ENCODE measurements at places on chromosomes 12 and 14.

- no peak for DNase-seq
Observed at GRCh38 chr12:89768586-89769482, 60.2 kb upstream of the ATP2B1 start.

GRCh38 chr14:36204461-36205073, 28.0 kb upstream of the PTCSC3 start:
- no peak for DNase-seq

DNA sequence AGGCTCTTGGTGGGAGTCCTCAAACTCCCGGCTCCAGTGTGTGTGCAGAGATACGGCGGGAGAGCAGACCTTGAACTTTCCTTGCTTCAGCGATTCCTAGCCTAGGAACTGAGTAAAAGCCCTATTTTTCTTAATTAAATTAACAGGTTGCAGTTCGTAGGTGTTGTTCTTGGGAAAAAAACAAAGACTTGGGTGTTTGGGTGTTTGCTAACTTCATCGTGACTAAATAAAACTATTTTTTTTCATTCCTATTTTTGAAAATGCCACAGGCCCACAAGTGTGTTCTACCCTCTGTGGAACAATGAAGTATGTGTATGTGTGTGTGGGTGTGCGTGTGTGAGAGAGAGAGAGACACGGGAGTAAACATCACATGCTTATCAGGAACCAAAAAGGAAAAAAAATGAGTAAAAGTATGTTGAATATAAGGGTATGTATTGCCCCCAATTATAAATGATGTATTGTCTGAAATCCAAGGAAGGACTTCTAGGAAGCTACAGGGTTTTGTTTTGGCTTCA, 651 bp downstream of the TMEM117 start:
- no peak for DNase-seq

DNA sequence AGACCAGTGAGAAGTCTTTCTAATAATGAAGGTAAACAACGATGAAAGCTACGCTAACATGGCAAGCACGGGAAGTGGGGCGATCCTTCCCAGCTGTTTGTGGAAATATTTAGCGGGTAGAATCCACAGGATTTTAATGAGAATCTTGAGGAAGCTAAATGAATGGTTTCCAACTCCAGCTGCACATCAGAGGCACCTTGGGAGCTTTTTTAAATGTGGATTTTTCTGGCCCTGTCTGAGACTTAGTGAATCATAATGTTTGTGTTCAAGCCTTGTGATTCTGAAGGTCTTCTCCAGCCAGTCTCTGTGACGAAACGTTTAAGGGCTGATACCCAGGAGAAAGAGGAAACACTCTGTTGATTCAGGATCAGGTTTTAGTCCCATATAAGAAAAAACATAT, 169.8 kb downstream of the CAPZA3 start:
- no peak for DNase-seq

- DNase-seq: no peak
Observed at GRCh38 chr14:67537736-67538135, 4.6 kb downstream of the PLEKHH1 start.

DNA sequence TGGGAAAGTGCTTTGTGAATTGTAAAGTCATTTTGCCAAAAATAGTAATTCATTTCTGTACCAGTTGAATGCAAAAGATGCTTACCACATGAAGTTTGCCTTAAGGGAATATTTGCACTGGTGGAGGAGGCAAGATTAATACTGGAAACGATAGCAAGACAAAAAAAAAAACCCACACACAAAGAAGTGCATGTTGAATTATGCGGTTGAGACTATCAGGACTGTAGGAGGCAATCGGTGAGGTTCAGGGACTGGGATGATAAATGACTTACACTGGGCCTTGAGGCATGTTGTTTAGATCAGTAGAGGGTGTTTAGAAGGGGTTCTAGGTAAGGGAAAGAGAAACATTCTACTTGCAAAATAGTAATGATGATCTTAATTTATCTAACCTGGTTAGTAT, 142.2 kb upstream of the HMGA2 start:
- no peak for DNase-seq

GRCh38 chr12:70828351-70828750, 92.2 kb downstream of the PTPRR start:
- DNase-seq: no peak

Measured in KG1 (cell line).